Esophagus mucosa (tissue), 1 donor: ENCODE measurements at places on chromosomes 2 and 18. TPM values are rescaled to one million over a fixed set of nuclear protein-coding genes. Genes with fewer than 3 reads are reported as not detected.
A peak's percentile ranks its signal among the peaks of the same experiment; 100 is the strongest.

DNA sequence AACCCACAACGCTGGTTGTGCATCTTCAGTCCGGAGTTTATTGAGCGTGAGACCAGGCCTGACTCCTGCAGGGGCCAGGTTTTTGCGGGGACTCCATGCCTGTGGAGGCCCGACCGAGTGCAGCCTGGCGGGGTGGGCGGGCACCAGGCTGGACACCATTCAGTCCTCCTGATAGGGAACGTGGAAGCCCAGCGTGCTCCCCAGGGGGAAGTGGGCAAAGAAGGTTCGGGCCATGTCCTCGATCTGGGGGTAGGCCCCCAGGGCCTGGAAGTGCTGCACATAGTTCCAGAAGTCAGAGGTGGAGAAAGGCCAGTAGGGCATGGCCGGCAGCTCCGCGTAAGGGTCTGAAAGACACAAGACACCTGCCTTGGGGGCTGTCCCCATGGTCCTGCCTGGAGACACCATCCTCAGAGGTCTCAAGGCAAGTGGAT is 1.4 kb downstream of the OTOS start:
- ATAC-seq, result no peak

DNA sequence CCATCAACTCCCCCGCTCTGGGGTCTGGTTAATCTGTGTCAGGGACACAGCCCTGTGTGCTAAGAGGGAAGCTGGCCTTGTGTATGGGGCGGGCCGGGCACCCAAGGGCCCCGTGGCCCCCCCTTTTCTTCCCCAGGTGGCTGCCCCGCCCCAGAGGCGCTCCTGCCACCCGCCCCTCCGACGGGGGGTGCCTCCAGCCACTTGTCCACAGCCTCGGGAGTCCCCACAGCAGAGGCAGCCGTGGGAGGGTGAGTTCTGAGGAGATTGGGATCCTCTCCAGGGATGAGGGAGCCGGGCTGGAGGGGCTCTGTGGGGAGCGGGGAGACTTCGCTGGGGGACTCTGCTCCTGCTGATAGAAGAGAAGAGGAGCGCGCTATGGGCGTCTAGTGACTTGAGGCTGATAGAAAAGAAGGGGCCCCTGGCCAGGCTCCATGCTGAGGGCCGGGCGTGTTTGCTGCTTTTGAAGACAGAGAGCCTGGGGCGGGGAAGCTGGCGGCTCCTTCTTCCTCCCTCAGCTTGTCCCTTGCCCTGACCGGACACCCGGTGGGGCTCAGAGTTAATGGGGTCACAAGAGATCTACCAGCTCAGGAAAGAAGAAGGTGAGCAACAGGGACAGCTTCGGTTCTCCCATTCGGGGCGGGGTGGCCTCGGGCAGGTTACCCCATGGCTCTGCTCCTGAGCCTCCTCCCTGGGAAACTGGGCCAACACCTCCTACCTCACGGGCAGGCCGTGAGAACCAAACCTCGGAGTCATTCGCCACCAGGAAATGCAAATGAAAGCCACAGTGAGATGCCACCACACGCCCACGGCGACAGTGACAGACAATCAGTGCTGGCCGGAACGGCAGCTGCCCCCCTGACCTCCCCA is 89.4 kb upstream of the TAF1B start:
- ATAC-seq, result peak; percentile 67

DNA sequence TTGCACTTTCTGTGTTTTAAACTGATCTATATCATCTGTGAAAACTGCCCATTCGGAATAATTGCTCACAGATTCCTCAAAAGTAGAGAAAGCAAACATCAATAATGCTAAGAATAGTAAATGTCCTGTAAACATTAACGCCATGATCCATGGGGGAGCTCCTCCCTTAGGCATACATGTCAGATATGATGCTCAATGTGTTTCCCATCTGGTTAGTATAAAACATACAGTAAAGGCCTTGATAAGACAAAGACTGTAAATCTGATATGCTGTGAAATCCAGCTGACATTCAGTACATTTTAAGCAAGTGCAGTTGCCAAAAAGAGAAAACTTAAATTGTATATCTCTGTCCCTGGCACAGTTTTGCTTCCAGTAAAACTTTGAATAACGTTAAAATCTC is 2.1 kb downstream of the DSEL start:
- ATAC-seq, result no peak

- no peak for ATAC-seq
These were observed 2.0 kb upstream of the ATRAID start for GRCh38 chr2:27209621-27210401.

- ATAC-seq, result no peak
These were observed 142.3 kb upstream of the ITGA6 start for GRCh38 chr2:172285010-172285621.

ANKRD53 gene
- total RNA-seq, result 0.40 TPM

CCDC102B gene
- 1.2 TPM for total RNA-seq
